Right lung (tissue), 10 donors: ENCODE measurements at places on chromosomes 2 and 18. TPM values are rescaled to one million over a fixed set of nuclear protein-coding genes. Genes with fewer than 3 reads are reported as not detected.

FMNL2 gene
- 77.5 TPM for polyA plus RNA-seq

CLASP1 gene
- 46.7 TPM for polyA plus RNA-seq

POTEI gene
- polyA plus RNA-seq, result 0.90 TPM

MROH2A gene
- polyA plus RNA-seq, result 0.27 TPM

ACMSD gene
- 0.78 TPM for polyA plus RNA-seq

SNTG2 gene
- polyA plus RNA-seq, result 0.64 TPM

ACVR1C gene
- polyA plus RNA-seq, result 0.25 TPM

RAB17 gene
- polyA plus RNA-seq, result 18.1 TPM

GREB1 gene
- 18.5 TPM for polyA plus RNA-seq

LIMS2 gene
- 30.9 TPM for polyA plus RNA-seq

SLC25A12 gene
- 19.2 TPM for polyA plus RNA-seq

PCARE gene
- polyA plus RNA-seq, result 0.06 TPM

GALR1 gene
- 0.06 TPM for polyA plus RNA-seq

SPP2 gene
- polyA plus RNA-seq, result not detected

UGT1A4 gene
- not detected for polyA plus RNA-seq

IL1A gene
- polyA plus RNA-seq, result not detected

IL18R1 gene
- polyA plus RNA-seq, result 2.2 TPM

MC5R gene
- not detected for polyA plus RNA-seq

ETAA1 gene
- 19.7 TPM for polyA plus RNA-seq

XRCC5 gene
- polyA plus RNA-seq, result 380 TPM

NOL4 gene
- 2.3 TPM for polyA plus RNA-seq

HOXD1 gene
- 1.4 TPM for polyA plus RNA-seq

ID2 gene
- 387 TPM for polyA plus RNA-seq

IL36G gene
- polyA plus RNA-seq, result 0.10 TPM

ZNF513 gene
- polyA plus RNA-seq, result 17.7 TPM

CYP27C1 gene
- polyA plus RNA-seq, result 11.9 TPM

USP37 gene
- 17.3 TPM for polyA plus RNA-seq

POTEJ gene
- 0.64 TPM for polyA plus RNA-seq

SOX11 gene
- polyA plus RNA-seq, result 38.7 TPM

DPP10 gene
- 7.1 TPM for polyA plus RNA-seq

GKN2 gene
- polyA plus RNA-seq, result 1.9 TPM

CCT4 gene
- 146 TPM for polyA plus RNA-seq

LIMS4 gene
- polyA plus RNA-seq, result 1.2 TPM
